Activated T-helper 1 cell treated with anti-CD3 and anti-CD28 coated beads, Interleukin-2, amount 50 U/mL, for 16 hours (primary cell): ENCODE measurements at places on chromosomes 6 and 20.

GRCh38 chr6:131116755-131117360 lies 18.4 kb upstream of the AKAP7 start:
- DNase-seq, result no peak

DNA sequence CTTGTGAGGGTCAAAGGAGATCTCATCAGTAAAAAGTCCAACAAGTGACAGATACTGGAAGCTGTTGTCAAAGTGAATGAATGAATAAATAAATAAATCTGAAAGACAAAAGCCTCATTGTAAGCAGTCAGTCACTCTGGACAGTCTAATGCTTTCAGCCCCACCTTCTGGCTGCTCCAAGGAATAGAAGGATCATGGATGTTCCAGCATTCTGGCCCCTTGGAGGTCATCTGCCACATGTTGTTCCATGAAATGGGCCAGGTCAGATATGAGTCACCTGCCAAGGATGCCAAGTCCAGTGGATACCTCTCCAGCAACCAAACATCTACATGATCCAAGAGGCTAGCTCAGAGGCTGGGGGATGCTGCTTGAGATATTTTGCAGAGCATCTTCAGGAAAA lies 185.6 kb downstream of the BMP7 start:
- DNase-seq, result no peak

DNA sequence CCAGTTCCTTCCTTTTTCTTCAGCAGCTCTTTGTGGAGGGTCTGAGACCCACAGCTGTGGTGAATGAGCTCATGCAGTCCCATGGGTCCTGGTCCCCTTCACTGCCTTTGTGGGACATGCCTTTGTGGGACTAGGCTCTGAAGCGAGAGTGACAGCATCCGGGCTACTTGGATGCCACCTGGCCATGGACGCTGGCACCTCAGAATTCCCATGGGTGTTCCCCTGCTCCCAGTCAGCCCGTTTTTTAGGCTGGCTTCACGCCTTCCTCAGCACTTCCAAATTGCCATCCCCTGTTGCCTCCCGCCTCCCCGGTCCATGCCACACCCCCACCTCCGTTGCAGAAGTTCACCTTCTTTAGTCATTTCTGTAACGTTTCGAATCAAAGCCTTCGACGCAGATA lies 45.1 kb downstream of the RAMACL start:
- DNase-seq, result no peak

- no peak for DNase-seq
Observed at GRCh38 chr20:39630215-39630908, 668.2 kb downstream of the DHX35 start.

- DNase-seq, result no peak
Observed at GRCh38 chr6:130776287-130776925, 50.8 kb upstream of the SMLR1 start.

DNA sequence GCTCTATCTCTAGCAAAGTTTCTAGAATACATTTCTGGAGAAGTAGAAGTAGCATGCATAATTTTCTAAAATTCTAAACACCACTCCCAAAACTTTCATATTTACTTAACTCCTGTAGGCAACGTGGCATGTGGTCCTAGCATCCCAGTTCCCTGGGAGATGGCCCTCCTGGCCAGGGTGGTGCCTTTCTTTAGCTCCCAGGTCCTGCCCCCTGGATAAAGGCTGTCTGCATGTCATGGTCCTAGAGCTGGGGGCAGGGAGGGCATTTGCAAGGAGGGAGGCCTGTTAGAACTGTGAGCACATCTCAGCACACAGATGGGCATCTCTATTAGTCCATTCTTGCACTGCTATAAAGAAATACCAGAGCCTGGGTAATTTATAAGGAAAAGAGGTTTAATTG lies 485.6 kb upstream of the SULF2 start:
- no peak for DNase-seq

DNA sequence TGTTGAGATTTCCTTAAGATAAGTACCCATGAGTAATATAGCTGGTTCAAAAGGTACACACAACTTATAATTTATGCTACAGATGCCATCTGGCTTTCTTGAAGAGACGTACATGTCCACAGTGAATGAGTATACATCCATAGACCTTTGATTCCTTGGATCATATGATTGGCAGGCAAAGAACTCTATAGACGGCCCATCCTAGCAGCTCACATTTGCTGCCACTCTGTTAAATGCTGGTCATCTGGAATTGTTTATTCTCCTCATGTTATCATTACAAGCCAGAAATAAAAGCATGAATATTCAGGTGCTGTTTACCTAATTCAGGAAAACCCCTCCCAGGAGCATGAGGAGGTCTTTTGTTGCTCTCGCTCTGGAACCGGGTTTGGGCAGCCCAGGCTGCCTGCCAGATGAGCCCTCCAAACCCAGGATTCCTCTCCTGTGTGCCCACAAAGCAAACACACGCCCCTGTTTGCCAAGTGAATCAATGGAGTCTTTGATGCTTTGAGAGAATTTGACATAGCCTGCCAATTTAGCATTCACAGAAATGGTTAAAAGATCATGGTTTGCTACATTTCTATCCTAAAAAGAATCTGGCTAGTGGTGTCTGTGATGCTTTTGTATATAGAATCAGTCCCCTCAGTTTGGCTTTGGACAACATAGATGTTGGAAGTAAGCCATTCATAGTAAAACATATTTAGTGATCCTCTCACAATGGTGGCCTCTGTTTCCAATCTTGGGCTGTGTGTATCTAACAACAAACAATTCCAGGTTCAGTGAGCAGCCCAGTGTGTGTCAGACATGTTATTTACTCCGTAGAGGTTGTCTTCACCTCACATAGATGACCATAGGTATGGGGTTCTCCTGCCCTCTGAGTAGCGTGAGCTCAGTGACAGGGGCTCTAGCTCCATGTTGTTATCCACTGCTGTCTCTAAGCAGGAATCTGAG lies 17.5 kb upstream of the PLCG1 start:
- no peak for DNase-seq

GRCh38 chr6:41943456-41943855 lies 1.8 kb upstream of the CCND3 start:
- DNase-seq, result no peak

DNA sequence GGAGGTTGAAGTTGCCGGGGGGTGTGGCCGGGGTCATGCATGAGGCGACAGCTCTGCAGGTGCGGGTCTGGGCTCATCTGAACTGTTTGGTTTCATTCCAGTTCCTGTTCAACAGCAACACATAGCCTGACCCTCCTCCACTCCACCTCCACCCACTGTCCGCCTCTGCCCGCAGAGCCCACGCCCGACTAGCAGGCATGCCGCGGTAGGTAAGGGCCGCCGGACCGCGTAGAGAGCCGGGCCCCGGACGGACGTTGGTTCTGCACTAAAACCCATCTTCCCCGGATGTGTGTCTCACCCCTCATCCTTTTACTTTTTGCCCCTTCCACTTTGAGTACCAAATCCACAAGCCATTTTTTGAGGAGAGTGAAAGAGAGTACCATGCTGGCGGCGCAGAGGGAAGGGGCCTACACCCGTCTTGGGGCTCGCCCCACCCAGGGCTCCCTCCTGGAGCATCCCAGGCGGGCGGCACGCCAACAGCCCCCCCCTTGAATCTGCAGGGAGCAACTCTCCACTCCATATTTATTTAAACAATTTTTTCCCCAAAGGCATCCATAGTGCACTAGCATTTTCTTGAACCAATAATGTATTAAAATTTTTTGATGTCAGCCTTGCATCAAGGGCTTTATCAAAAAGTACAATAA lies 72.5 kb downstream of the PTPN1 start:
- DNase-seq, result no peak

- DNase-seq, result no peak
Observed at GRCh38 chr6:150719099-150719766, 119.5 kb downstream of the PLEKHG1 start.

GRCh38 chr20:59808729-59809381 lies 124.6 kb downstream of the SYCP2 start:
- DNase-seq, result no peak
